ENCODE measurements at places on chromosomes 13 and 19. TPM values are rescaled to one million over a fixed set of nuclear protein-coding genes. Genes with fewer than 3 reads are reported as not detected.

- H3K27me3 ChIP-seq, result no peaks in the 10 kb centered on the region
- H3K36me3 ChIP-seq, result no peaks in the 10 kb centered on the region
- no peaks in the 10 kb centered on the region for H3K4me1 ChIP-seq
- no peak overlapping the region for H3K4me3 ChIP-seq
Measured at GRCh38 chr13:40345149-40345514, 321.3 kb downstream of the FOXO1 start.

GRCh38 chr19:8306235-8307054 lies 1.7 kb downstream of the CD320 start:
- H3K27me3 ChIP-seq, result no peaks in the 10 kb centered on the region
- H3K4me3 ChIP-seq, result no peak overlapping the region
- peaks cover 39% of the 10 kb centered on the region for H3K4me1 ChIP-seq
- H3K36me3 ChIP-seq, result peaks cover 4% of the 10 kb centered on the region

- no peaks in the 10 kb centered on the region for H3K4me1 ChIP-seq
- H3K4me3 ChIP-seq, result no peak overlapping the region
- H3K27ac ChIP-seq, result no peak overlapping the region
- no peak for DNase-seq
- no peaks in the 10 kb centered on the region for H3K36me3 ChIP-seq
Measured at GRCh38 chr13:51147732-51148131, 36.7 kb upstream of the C13orf42 start.

- DNase-seq, result no peak
- no peak overlapping the region for H3K27ac ChIP-seq
- H3K36me3 ChIP-seq, result no peaks in the 10 kb centered on the region
Measured at GRCh38 chr13:63460462-63461090, 2044.9 kb upstream of the PCDH20 start.

DNA sequence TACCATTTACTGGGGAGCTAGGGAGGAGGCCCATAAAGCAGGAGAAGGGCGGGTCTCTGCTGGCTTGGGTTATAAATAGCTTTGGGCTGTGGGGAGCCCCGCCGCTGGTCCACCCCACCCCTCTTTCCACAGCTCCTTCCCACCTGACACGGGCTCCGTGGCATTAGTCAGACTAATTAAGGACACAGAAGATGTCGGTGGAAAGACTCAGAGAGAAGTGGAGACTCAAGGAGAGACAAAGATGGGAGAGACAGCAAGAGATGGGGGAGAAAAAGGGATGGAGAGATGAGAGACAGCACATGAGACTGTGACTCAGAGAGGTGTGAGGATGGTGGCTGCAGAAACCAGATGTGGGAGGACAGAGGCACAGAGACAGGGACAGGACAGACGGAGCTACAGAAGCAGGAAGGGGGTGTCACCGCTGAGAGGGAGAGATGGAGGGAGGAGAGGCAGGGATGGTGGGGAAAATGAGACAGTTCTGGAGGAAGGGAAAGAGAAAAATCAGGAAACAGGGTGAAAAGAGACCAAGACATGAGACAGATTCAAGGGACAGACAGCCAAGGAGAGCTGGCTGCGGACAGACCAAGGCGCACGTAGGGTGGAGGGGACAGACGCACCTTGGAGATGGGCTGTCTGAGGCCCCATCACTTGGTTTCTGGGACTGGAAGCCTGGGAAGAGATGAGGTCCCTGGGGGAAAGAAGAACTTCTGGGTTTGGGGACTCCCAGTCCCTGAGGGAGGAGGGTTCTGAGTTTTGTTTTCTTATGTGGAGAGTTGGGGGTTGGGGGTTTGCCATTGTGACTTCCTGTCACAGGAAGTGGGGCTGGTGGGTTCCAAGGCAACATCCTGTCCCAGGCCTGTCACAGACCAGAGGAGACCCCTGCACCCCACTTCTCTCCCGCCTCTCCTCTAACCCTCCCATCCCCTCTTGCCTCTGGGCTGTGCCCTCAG lies 4.1 kb downstream of the ARHGEF1 start:
- H3K4me3 ChIP-seq, result peak overlapping the region; percentile 39
- H3K27ac ChIP-seq, result peak overlapping the region; percentile 82
- H3K27me3 ChIP-seq, result no peaks in the 10 kb centered on the region
- H3K4me1 ChIP-seq, result peaks cover 73% of the 10 kb centered on the region
- H3K36me3 ChIP-seq, result peaks cover 29% of the 10 kb centered on the region
- DNase-seq, result peak; percentile 83

DNA sequence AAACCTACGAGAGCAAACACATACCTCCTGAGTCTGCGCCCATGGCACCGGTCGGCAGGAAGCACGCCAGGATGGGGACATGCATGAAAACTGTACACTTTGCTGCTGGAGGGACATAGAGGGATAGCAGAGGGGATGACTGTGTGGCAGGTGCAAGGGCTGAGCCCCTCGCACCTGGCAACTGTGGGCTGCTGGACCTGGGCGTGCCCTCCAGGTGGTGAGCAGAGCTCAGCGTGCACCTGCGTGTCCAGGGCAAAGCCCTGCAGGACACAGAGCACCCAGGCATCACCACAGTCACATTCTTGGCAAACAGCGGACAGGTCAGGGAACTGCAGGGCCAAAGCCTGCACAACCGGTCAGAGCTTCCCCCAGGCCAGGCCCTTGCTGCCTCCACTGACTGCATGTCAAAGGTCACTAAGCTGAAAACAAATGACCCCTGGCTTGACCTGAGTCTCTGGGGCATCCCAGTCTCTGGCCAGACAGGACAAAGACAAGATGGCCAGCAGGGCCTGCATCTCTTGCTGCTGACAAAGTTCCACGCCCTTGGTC lies 9.0 kb upstream of the ISYNA1 start:
- H3K4me3 ChIP-seq, result no peak overlapping the region
- H3K27me3 ChIP-seq, result no peaks in the 10 kb centered on the region

DNA sequence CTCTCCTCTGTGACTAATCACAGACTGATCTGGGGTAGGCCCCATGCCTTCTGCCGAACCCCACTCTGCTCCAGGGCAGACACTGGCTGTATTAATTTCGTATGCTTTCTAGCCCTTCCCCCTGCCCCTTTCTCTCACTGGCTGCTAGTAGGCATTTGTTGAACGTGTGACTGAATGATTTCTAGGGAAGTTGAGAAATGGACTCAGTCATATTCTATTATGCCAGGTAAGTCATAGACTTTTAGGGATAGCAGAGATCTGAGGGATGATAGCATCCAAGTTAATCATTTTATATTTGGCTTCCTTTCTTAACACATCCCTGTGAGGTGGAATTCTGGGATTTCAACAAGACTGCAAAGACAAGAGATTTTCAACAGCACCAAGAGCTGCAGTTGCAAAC lies 166.4 kb downstream of the FGF9 start:
- H3K27ac ChIP-seq, result no peak overlapping the region
- no peaks in the 10 kb centered on the region for H3K27me3 ChIP-seq
- H3K4me3 ChIP-seq, result no peak overlapping the region
- H3K4me1 ChIP-seq, result no peaks in the 10 kb centered on the region
- DNase-seq, result no peak
- H3K36me3 ChIP-seq, result no peaks in the 10 kb centered on the region

Gene C2CD4C
- not detected for polyA plus RNA-seq

Measured in CD4-positive, alpha-beta memory T cell (primary cell).